Activated CD8-positive, alpha-beta T cell treated with anti-CD3 and anti-CD28 coated beads for 36 hours (primary cell): ENCODE measurements at places on chromosomes 7 and 10.

DNA sequence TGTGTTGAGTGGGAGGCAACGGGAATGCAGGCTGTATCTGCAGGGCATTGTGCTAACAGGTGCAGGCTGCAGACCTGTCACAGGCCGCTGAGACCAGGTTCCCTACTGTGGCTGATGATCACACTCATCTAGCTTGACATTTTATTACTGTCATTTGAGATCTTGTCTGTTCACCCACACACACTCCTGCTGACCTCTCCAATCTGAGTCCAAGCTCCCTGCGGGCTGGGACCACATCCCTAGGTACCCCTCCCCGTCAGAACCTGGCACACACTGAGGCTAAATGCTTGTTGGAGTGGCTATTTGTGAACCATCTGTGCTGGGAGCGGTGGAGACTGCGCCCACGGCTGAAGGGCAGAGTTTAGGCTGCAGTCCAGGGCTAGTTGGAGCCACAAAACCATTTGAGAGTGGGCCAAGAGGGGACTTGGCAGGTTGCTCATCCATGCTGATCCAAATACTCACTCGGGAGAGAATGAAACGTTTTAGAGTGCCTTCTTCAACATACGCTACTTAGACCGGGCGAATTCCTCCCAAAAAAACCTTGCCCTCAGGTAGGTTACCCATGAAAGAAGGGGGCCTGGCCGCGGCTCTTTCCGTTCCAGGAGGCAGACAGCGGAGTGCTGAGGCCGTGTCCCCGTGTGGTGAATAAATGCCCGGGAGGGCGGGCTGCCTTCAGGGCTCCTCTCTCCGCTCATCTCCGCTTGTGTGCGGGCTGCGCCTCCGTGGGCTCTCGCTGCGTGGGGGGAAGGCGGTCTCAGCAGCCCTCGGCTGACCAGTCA lies 164.4 kb downstream of the RGS10 start:
- no peak for DNase-seq

DNA sequence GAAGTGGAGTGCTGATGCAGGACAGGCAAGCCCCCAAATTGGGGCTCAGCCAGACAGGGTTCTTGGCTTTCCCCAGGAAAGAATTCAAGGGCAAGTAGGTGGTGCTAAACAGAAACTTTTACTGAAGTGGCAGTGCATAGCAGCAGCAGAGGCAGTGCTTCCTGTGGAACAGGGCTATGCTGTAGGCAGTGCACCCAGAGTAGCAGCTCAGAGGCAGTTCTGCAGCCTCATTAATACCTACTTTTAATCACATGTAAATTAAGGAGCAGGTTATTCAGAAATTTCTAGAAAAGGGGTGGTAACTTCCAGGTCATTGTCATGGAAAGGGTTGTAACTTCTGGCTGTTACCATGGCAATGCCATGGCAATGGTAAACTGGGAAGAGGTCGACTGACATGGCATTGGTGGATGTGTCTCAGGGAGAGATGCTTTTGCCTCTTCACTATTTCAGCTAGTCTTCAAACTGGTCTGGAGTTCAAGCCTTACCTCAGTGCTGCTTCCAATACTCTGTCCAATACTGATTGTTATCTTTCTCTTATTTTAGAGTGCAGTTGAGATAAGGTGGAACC lies 29.2 kb downstream of the PRSS58 start:
- no peak for DNase-seq

- no peak for DNase-seq
These were observed 30.1 kb downstream of the SMNDC1 start for GRCh38 chr10:110274647-110275046.

- DNase-seq, result no peak
These were observed 1121.4 kb downstream of the XPNPEP1 start for GRCh38 chr10:108801775-108802517.

DNA sequence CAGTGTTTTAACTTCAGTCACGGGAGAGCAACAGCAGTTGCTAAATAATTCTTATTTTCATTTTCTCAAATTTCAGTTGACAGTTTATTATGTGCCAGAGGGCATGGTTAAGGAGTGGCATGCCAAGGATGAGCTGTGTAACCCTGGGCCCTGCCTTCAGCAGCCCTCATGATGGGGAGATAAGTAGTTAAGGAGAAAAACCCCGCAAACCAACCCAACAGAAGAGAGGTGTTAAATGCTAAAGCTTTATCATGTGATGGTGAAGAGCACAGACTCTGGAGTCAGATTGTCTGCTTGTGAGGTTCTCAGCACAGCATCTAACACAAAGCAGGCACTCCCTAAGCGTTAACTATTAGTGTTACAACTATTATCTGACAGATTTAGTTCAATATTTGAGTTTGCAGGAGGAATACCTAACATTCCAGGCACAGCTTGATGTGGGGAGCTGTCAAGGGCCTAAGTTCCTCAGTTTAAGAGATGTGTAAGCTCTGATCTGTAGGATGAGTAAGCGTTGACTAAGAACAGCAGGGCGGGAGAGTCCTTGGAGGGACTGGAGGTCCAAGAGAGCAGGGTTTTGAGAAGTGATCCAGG lies 29.6 kb downstream of the STAM start:
- DNase-seq, result no peak

DNA sequence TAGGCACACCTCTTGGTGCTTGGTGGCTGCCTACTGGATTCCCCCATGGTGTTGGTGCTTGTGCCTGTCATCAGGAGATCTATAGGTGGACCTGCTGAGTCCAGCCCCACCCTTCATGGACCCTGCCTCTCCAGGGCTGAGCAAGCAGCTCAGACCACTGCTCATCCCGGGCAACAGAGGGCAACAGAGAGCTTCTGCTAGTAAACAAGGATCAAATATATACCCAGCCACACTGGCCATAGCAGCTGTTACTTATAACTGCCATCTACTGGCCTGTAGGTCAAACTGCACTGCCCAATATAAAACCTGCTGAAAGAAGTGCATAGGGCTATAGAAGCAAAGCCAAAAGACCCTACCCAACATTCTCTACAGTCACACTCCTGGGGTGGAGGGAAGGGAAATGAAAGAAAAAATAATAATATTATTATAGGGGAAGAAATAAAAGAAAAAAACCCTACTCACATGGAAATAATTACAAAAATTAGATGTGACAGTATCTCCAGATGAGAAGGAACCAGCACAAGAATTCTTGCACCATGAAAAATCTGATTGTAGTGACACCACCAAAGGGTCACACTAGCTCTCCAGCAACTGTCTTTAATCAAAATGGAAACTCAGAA lies 54.9 kb upstream of the ZNF800 start:
- peak; percentile 68 for DNase-seq
